ENCODE measurements at places on chromosomes 12 and 14. TPM values are rescaled to one million over a fixed set of nuclear protein-coding genes. Genes with fewer than 3 reads are reported as not detected.

SLC10A1 gene
- not detected for total RNA-seq

DNA sequence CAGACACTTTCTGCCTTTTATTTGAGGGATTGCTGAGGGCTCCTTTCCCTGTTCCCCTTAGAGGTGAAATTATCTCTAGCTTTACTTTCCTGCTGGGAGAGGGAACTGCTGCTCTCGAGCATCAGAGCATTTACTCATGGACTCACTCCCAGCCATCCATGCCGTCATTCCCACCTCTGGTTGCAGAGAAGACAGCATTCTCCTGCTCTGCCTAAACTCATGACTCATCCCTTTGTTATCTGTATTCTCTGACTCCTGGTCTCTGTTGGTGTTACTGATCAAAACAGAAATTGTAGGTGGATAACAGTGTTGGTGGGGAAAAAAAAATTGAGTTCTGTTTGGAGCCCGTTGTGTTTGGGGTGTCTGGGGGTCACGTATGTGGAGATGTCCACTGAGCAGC is 159.3 kb downstream of the TTC8 start:
- H3K27me3 ChIP-seq: no peaks in the 10 kb centered on the region
- no peak for DNase-seq
- H3K27ac ChIP-seq: no peak overlapping the region
- no peak overlapping the region for H3K4me3 ChIP-seq
- no peaks in the 10 kb centered on the region for H3K36me3 ChIP-seq

DNA sequence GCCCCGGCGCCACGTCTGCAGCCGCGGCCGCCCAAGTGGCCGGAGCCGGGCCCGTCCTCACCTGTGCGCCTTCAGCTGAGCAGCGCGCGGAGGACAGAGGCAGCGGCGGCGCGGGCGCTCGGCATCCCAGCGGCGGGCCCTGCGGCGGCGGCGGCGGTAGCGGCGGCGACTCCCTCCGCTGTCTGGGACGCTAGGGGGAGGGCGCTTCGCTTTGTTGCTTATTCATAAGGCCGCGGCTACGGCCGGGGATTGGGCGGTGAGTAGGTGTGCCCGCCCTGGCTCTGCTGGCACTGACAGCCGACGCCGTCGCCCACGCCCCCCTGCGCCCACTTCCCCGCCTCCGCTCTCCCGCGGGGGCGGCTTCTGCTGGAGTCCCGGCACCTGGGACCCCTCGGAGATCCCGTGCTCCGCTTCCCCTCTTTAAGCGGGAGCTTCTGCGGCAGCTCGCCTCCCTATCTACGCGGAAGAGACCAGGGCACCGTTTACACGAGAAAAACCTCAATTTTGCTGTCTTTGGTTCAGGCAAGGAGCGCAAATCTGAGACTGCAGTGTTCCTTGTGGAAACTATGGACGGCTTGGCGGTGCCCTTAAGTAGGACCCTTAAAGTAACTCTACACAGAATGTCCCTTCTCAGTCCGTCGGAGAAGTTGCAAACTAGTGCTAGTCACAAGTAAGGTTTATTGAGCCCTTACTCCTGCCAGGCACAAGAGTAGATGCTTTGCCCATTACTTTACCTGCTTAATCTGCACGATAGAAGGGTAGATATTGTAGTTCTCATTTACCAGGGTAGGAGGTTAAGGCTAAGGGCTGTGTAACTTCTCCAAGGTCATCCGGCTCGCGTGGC is at the start of gene ARMH4:
TSS of gene ARMH4 (minus strand) at position 200 of the 844 bp plus-strand sequence. CDS start 12,855 bp downstream, outside the sequence.
- H3K4me1 ChIP-seq: peaks cover 8% of the 10 kb centered on the region
- H3K27ac ChIP-seq: no peak within 1 kb of the TSS
- no peaks in the 10 kb centered on the region for H3K36me3 ChIP-seq

GRCh38 chr14:74326369-74327152 is 21.7 kb upstream of the VRTN start:
- H3K36me3 ChIP-seq: no peaks in the 10 kb centered on the region
- H3K4me1 ChIP-seq: no peaks in the 10 kb centered on the region
- H3K4me3 ChIP-seq: no peak overlapping the region
- H3K27me3 ChIP-seq: no peaks in the 10 kb centered on the region
- peak; percentile 50 for DNase-seq
- H3K27ac ChIP-seq: no peak overlapping the region

GRCh38 chr12:56591126-56591525 is 39.0 kb downstream of the BAZ2A start:
- no peak overlapping the region for H3K4me3 ChIP-seq
- no peak overlapping the region for H3K27ac ChIP-seq
- peaks cover 63% of the 10 kb centered on the region for H3K36me3 ChIP-seq
- no peaks in the 10 kb centered on the region for H3K27me3 ChIP-seq

MYL2 gene
- total RNA-seq: not detected

- H3K27me3 ChIP-seq: no peaks in the 10 kb centered on the region
- DNase-seq: no peak
- no peak overlapping the region for H3K4me3 ChIP-seq
- H3K36me3 ChIP-seq: no peaks in the 10 kb centered on the region
- no peak overlapping the region for H3K27ac ChIP-seq
- no peaks in the 10 kb centered on the region for H3K4me1 ChIP-seq
Measured at GRCh38 chr14:52836063-52836462, 44.7 kb upstream of the GNPNAT1 start.

DNA sequence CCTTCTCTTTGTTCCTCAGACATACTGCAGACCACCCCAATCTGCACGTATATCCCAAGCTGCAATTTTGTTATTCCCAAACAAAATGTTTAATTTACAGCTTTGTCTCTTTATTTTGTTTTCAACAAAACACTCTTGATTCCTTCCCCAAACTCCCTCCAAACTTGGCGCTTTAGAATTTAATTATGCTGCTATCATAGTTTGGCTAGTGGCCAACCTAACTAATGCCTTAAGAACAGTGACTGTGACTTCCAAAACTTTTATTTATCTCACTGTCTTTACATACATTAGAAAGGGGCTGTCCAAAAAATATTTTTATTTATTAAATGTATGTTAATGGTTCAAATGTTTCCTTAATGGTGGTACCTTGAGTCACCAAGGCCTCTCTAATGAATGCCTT is 7.1 kb downstream of the TMBIM4 start:
- peaks cover 9% of the 10 kb centered on the region for H3K4me1 ChIP-seq
- no peak for DNase-seq
- H3K4me3 ChIP-seq: no peak overlapping the region
- no peaks in the 10 kb centered on the region for H3K27me3 ChIP-seq
- H3K27ac ChIP-seq: no peak overlapping the region

- H3K4me3 ChIP-seq: no peak overlapping the region
- H3K27ac ChIP-seq: no peak overlapping the region
- no peak for DNase-seq
- H3K4me1 ChIP-seq: no peaks in the 10 kb centered on the region
- H3K36me3 ChIP-seq: no peaks in the 10 kb centered on the region
- no peaks in the 10 kb centered on the region for H3K27me3 ChIP-seq
Measured at GRCh38 chr14:71242237-71242748, 335.0 kb downstream of the PCNX1 start.

DNA sequence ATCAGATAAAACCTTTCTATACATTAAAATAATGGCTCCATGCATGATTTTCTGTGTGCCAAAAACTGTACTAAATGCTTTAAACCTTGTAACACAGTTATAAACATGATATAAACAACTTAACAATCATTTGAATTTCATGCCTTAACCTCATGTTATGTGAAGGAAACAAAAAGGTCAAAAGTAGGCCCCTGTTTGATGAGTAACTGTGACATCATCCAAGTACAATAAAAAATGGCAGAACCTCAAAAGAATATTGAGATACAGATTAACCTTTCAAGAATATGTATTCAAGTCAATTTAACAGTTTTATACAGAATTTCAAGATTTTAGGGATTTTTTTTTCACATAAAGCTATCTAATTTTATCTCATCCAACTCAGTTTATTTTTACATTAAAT is 310.7 kb upstream of the DCN start:
- H3K27ac ChIP-seq: no peak overlapping the region
- no peaks in the 10 kb centered on the region for H3K27me3 ChIP-seq
- H3K36me3 ChIP-seq: no peaks in the 10 kb centered on the region
- no peaks in the 10 kb centered on the region for H3K4me1 ChIP-seq
- DNase-seq: no peak
- H3K4me3 ChIP-seq: no peak overlapping the region

GRCh38 chr12:25695574-25695973 is 142.5 kb upstream of the LMNTD1 start:
- H3K36me3 ChIP-seq: no peaks in the 10 kb centered on the region
- no peaks in the 10 kb centered on the region for H3K27me3 ChIP-seq
- no peak for DNase-seq

EXOC3L4 gene
- total RNA-seq: 4.2 TPM
